ENCODE measurements at places on chromosomes 4 and X.

DNA sequence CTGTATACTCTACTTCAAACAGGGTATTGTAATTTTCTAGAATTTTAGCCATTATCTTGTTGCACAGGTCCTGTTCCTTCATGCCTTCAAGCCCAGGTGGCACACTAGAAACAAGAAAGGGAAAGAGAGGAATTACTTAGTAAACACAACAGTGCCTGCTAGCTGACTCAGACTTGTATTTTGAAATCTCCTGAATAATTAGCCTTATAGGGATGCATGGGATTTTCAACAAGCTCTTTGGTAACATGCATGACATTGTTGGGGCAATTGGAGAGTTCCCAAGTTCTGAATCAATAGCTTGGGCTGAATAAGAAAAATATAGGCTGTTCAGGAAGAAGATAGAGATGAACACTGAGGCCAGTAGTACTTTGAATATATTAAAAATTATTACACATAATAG is 118.8 kb downstream of the FAM13A start:
- DNase-seq, result no peak

- DNase-seq, result no peak
Observed at GRCh38 chrX:14295426-14295825, 233.9 kb upstream of the GLRA2 start.

GRCh38 chrX:138150709-138151108 is 560.8 kb downstream of the FGF13 start:
- DNase-seq, result no peak

DNA sequence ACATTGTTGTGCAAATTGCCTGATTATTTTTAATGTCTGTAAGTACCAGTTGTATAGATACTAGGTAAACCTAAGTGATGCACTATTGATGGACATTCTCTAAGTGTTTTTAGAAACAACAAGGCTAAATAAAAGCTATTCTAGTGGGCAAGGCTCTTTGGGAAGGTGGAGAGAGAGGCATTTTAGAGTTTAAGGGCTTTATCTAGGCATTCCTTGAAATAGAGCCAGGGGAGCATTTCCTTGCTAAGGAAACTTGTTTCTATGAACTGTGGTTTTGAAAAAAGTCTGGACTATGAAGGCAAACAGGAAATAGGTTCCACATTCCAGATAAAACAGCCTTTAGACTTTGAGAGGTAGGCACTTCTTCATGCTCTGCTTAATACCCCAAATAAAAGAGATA is 23.8 kb downstream of the BMX start:
- no peak for DNase-seq

DNA sequence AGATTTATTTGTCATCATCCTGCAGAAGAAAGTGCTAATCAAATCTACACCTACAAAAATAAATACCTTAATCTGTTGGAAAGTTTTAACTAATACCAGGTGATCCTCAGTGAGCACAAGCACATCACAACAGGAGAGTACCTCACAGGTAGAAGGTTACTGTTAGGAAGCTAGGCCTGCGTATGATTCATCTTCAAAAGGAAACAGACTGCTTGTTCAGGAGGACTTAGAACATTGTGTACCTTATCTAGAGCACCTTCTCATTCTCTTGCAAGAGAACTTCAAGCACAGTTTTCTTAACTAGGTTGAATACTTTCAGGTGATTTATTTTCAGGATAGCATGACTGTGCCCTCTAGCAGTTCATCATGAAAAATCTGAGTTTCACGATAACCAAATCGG is 54.2 kb downstream of the MND1 start:
- DNase-seq, result no peak

DNA sequence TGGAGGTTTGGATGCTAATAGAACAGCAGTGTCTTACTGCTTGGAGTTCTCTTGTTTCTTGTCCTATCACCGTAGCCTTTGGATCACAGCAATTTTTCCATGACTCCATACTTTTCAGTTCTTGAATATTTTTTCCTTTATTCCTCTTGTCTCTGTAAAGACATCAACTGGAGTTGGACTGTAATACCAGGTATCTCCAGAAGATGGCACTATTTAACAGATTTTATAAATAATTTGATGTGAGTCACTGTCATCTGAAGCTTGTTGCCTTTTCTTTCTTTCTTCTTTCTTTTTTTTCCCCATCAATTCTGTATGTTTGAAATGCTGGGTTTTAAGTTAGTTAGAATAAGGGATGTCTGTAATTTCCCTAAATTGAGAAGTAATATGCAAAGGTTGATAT is 24.1 kb downstream of the HPRT1 start:
- DNase-seq, result no peak

- DNase-seq, result no peak
Observed at GRCh38 chrX:2536141-2536540, 35.4 kb upstream of the DHRSX start.

- no peak for DNase-seq
Observed at GRCh38 chr4:169993531-169993930, 32.7 kb downstream of the MFAP3L start.

GRCh38 chrX:150229481-150229880 is 133.6 kb upstream of the MAMLD1 start:
- DNase-seq, result peak; percentile 7

DNA sequence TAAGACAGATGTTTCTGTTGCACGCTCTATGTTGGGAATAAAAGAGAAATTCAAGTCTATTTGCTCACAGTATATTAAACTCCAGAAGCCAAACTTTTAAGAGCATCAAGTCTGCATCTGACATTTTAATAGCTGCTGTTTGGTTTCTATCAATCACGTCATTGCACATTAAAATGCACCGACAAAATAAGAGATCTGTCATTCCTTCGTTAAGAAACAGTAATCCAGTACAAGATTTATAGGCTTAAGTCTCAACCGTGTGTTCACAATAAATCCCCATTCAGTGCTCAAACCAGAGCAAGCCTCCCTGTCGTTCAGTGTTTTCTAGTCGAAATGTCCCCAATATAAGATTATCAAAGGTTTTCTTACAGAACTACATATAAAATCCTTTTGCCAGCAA is 89.0 kb upstream of the BMPR1B start:
- DNase-seq, result no peak

DNA sequence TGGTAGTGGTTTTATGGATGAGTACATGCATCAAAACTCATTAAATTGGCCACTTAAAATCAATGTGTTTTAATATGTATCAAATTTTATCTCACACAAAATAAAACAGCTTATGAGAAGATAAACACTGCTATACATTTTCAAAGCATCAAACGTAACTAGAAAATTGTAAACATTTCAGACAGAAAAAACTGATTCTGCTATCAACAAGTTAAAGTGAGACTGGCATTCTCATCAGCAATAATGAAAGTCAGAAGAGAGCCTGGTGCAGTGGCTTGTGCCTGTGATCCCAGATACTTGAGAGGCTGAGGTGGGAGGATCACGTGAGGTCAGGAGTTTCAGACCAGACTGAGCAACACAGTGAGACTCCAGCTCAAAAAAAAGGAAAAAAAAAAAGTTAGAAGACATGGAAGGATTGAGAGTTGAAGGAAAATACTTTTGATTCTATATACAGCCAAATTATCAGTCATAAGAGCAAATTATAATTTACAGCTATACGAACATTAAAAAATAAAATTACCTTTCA is 2.9 kb downstream of the TBCK start:
- DNase-seq, result no peak

GRCh38 chr4:144583658-144584057 is 62.3 kb upstream of the HHIP start:
- DNase-seq, result no peak
